ENCODE measurements at places on chromosomes 1 and 21.

DNA sequence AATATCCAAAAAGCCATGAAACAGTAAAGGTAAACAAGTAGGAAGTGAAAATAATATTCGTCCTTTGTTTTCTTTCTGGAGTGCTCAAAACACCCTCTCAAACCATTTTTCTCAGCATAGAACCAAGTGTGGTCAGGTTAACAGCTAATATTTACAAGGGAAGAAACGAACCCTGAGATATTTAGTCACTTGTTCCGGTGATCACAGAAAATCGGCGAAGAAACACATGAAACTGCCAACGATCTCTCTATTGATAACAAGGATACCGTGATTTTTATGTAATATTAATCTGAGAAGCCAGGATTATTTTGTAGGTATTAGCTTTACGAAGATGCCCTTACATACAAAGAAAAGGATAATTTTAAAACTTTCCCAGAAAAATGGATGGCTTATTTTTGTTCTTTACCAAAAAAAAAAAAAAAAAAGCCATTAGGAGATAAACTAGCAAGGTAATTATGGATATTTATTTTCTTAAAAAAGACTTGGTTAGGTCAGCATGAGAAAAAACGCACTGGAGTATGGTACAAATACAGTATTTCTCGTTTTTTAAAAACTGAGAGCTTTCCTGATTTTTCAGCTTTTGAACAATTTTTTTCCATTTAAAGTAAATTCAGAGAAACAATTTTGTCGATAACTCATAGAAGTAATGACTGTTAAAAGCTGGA lies 107.3 kb upstream of the HNRNPU start:
- DNase-seq: no peak

- DNase-seq: no peak
These were observed 14.0 kb upstream of the TIPRL start for GRCh38 chr1:168164771-168165170.

DNA sequence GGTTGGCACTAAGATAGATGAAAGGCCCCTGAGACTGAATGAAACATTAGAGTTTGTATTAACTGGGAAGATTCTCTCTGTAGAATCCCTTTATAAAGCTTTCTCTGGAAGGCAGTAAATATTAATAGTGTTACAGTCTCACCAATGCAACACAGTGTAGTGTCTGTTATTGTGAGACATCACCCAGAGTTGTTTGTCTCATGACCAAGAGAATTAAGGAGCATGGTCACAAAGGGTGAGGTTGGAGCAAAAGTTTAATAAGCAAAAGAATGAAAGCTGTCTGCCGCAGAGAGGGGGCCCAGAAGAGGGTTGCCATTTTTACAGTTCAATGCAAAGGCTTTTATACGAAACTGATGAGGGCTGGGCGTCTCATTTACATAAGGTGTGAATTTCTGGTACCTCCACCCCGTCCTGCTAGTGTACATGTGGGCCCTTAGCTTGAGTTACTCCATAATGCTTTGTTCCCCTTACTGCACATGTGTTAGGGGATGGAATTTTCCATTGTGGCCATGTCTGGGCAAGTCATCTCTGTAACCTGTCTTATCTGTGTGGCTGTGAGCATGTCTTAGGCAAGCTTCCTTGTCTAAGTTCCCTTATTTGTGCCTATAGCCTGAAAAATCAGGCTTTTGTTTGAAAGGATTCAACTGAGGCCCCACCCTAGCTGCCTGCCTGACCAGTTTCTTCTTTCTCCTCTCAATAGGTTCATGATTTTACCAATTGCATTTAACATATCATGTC lies 184.1 kb downstream of the RASAL2 start:
- DNase-seq: no peak

DNA sequence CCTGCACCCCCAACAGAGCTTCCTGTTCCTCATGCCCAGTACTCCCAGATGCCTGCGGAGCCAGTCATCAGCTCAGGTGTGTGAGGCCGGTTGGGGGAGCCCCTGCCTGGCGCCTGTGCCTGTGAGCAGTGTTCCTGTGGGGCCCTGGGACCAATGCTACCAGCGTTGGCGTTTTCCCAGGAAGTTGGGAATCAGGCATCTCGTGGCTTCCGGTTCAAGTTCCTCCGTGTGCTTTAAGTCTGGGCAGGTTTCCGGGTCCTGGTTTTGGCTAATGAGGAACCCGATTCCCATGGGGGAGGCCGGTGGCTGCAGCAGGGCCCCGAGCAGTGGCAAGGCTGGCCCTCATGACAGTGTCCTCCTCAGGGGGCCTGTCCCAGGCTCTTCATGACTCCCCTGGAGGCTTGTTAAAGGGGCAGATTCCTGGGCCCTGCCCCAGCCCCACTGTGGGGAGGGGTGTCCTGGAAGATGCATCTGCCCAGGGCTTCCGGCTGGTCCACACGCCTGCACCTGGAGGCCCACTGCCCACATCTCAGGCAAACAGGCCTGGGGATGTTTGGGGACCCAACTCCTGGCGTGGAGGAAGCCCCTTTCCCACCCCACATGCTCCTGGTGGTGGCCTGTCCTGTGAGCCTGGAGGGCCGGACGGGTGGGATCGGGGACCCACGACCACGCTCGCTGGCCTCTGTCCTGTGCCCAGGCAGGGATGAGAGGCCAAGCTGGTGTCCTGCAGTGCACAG lies 26.2 kb downstream of the TP73 start:
- DNase-seq: no peak

DNA sequence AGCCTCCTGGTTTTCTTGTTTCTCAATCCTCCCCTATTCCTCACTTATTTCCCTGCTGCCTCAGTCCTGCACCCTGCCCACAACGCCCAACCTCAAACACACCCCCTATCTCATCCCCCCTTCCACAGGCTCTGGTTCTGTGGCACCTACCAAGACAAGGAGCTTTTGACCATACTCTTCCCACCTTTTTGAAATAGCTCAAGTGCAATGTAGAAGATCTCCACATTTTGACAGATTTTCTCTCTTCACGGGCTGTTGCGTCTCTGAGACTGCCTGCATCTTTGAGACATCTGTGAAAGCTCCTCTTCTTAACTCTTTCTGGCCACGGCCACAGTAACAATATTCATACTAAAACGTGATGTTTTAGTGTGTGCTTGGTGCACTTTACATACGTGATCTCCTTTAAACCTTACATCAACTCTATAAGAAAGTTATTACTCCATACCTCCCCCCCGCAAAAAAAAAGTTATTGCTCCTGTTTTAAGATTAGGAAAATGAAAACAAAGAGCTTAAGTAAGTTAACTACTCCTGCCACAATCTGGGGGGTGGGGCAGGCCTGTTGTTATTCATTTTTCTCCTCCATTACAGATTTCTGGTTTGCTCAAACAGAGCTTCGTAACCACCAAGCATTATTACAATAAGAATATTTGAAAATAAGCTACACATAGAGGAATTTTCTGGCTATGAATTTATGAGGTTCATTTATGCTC lies 1.8 kb upstream of the SERBP1 start:
- DNase-seq: no peak

DNA sequence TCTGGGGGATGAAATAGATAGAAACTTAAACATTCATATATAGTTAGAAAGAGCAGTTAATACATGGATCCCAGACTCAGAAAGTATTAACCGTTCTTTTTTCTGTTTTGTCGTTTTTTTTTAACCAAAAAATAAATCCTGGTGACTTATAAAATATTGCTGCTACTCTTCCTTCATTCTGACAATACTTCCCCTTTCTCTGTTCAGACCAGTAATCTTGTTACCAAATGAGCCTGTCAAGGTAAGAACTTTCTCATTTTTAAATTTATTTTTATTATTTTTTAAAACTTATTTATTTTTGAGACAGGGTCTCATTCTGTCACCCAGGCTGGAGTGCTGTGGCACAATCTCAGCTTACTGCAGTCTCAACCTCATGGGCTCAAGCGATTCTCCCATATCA lies 13.7 kb downstream of the PTPN22 start:
- DNase-seq: no peak

- DNase-seq: no peak
These were observed 18.2 kb upstream of the MX1 start for GRCh38 chr21:41407541-41408460.

DNA sequence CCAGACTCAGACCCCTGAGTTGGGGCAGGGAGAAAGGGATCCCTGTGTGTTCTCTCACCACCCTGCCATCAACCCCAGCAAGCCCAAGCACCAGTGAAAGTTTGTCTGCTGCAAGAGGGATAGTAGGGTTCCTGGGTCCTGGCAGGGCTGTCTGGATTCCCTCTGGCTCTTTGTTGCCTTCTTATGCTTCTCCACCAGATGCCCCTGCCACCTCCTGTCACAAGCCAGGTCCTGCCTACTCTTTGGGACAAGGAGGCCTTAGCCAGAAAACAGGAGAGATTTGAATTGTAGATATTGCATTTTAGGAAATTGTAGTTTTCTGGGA lies 21.7 kb downstream of the UBE2T start:
- no peak for DNase-seq

DNA sequence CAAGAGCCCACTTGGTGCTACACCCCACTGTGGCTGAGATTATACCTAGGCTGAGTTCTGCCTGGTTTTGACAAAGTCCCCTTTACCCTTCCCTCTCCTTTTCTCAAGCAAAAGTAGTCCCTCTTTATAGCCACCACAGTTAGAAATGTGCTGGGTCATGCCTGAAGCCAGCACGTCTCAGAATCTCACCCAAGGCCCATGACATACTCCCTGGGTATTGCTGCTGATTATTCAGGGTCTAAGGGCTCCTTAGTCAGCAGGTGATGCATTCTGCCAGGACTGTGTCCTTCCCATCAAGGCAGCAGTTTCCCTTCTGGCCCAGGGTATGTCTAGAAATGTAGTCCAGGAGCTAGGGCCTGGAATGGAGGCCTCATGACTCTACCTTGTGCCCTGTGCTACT lies 67.3 kb upstream of the COX20 start:
- DNase-seq: no peak

DNA sequence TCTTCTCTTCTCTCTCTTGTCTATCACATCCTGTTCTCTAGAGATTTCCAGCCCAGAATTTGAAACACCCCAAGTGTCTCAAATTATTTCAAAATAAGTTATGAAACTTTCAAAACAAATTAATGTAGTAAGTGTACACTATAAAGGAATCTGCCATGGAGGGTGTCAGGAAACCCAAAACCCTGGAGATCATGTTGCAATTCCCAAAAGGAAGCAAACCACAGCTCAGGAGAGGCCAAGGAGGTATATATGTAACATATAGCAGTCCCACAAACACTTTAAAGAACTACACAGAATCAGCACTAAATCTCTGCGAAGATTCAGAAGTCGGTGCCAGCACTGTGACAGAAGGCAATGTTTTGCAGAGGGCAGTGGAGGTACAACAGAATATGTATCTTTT lies 26.6 kb downstream of the PTPN14 start:
- no peak for DNase-seq

GRCh38 chr1:169024800-169025271 lies 81.7 kb upstream of the ATP1B1 start:
- no peak for DNase-seq

DNA sequence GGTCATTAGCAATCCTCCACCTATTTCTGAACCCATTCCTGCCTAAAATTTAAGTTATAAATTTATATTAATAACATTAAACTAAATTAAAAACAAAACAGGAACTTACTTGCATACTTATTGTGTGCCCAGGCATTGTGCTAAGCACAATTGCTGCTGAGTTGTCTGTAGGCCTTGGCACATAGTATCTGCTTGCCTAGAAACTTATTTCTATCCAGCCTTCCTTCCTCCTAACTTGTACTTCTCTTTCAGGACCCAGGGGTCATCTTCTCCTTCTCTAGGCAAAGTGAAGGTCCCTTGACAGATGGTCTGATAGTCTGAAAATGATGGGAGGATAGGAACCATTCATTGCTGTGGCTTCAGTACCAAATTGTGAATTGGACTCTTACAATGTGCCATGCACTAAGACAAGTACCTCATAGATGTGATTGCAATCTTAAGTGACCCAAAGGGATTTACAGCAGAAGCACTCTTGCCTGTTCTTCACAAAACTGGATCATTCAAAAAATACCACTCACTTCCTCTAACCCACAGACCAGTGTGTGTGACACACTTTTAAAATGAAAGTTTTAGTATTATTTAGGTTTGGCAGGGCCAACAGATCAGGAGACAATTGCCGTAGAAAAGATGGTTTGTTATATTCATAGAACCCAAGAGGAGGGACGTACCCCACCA lies 10.3 kb upstream of the CD101 start:
- no peak for DNase-seq

GRCh38 chr1:16224472-16224871 lies 12.0 kb upstream of the ARHGEF19 start:
- DNase-seq: no peak

- DNase-seq: no peak
These were observed 1.3 kb downstream of the KDM5B start for GRCh38 chr1:202806845-202807450.

DNA sequence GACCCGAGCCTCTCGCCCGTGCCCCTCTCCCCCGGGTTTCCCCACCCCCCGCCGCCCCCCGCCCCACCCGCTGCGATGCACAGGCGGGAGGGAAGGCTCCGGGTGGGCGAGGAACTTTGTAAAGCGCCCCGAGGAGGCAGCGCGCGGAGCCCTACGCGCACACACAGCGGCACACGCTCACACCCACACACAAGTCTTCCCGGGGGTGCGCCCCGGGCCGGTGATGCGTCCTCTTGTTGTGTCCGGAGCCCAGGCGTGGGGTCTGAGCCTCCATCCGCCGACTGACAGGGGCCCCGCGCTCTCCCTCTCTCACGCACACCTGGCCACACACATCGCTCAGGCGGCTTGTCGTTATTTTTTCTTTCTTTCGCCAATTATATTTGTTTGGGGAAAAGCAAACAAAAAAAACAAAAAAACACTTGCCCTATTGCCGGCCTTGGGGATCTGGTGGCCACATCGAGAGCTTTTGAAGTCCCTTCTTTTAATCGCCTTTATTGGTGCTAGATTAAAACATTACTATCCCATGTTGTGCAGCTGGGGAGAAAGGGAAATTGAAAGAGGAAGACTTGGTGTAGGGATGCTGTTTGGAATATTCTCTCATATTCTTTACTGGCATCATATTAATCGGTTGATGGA lies 770 bp downstream of the NTNG1 start:
- no peak for DNase-seq

DNA sequence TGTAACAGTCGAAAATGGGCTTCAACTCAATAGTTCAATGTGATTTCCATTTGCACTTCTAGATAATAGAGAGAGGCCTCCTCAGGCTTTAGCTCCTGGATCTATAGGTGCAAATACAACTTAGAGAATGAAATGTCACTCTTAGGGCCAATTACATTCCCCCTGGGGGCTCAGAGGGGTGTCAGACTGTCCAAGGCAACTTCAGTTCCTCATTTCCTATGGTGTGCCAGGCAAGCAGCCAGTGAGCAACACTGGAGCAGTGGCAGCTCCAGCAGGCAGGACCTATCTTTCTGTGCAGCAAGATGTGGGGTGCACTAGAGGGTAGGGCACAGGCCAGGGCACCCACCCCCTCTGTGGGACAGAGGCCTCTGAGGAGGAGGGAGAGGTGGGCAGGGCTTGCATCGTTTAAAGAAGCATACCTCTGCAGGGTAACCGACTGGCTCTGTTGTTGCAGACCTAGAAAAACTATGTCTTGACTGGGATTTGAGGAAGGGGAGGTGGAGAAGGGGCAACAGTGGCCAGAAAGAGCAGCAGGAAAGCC lies 97.3 kb downstream of the SUSD4 start:
- DNase-seq: no peak

DNA sequence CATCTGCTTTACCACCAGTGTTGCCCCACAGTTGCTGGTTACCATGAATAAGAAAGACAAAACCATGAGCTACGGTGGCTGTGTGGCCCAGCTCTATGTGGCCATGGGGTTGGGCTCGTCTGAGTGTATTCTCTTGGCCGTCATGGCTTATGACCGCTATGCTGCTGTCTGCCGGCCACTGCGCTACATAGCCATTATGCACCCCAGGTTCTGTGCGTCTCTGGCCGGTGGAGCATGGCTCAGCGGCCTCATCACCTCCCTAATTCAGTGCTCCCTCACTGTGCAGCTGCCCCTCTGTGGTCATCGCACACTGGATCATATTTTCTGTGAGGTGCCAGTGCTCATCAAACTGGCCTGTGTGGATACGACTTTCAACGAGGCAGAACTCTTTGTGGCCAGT lies 14.0 kb downstream of the OR2G6 start:
- DNase-seq: no peak
